Skeletal muscle cell (primary cell): ENCODE measurements at places on chromosomes 5 and 9.

DNA sequence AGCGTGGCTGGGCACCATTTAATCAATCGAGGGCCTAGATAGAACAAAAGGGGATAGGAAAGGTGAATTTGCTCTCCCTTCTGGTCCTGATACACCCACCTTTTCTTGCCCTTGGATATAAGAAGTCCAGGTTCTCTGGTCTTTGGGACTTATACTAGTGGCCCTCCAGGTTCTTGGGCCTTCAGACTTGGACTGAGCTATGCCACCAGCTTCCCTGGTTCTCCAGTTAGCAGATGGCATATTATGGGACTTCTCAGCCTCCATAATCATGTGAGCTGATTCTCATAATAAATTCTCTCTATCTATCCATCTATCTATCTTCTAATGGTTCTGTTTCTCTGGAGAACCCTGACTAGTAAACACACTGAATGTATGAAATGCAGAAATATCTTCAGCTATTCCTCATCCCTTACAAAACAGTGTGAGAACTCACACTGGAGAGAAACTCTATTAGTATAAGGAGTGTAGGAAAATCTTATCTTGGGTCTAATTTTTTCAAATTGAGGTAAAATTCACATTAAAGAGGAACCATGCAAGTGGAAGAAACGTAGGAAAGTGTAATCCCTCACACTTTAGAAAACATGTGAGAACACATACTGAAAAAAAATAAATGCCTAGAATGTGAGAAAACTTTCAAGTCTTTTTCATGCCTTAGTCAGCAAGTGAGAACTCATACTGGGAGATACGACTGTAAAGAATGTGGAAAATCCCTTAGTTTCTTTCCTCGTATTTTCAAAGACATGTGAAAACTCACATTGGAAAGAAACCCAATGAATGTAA is 15.5 kb downstream of the PCDHB15 start:
- no peak for DNase-seq

- no peak for DNase-seq
Measured at GRCh38 chr5:1844708-1845436, 37.9 kb downstream of the IRX4 start.

GRCh38 chr9:98997604-98998003 is 53.9 kb downstream of the COL15A1 start:
- peak; percentile 65 for DNase-seq

DNA sequence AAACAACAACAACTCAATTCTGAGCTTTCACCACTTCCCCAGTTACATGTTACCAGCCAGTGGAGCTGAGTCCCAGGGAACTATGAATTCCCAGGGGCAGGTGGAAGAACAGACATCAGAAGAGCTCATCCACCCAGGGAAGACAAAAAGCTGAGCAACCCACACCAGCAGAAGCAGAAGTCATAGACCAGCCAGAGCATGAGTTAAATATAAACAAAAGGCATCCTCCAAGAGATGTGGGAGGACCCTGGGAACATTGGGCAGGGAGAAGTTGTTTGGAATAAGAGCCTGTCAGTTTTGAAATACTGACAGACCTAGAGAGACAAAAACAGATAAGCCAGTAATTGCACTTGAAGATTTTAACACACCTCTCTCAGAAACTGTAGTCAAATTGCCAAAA is 102.3 kb upstream of the LMX1B start:
- no peak for DNase-seq

DNA sequence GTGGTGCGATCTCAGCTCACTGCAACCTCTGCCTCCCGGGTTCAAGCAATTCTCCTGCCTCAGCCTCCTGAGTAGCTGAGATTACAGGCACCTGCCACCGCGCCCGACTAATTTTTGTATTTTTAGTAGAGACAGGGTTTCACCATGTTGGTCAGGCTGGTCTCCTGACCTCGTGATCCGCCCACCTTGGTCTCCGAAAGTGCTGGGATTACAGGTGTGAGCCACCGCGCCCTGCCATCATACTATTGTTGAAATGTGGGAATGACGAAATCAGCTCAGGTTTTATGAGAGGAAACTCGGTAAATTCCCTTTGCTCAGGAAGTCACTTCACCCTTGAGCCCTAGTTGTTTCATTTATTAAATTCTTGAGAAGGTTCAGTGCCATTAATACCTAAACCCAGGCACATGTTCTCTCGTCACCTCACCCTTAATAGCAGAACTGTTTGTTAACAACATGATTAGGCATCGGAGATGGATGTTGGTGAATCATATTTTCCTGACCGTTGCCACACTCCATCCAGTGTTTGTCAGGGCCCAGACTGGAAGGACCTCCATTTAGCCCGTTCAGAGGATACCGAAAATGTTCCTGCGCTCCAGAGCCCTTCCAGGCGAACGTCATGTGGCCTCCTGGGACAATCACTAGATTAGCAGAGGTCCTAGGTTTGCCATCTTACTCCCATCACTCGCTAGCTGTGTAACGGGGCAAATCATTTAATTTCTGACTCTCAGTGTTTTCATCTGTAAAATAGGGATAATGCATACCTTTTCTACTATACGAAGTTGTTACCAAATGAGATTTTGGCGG is 20.0 kb upstream of the CREBRF start:
- DNase-seq: no peak

- DNase-seq: no peak
Measured at GRCh38 chr9:85178474-85178873, 508.9 kb downstream of the NTRK2 start.

DNA sequence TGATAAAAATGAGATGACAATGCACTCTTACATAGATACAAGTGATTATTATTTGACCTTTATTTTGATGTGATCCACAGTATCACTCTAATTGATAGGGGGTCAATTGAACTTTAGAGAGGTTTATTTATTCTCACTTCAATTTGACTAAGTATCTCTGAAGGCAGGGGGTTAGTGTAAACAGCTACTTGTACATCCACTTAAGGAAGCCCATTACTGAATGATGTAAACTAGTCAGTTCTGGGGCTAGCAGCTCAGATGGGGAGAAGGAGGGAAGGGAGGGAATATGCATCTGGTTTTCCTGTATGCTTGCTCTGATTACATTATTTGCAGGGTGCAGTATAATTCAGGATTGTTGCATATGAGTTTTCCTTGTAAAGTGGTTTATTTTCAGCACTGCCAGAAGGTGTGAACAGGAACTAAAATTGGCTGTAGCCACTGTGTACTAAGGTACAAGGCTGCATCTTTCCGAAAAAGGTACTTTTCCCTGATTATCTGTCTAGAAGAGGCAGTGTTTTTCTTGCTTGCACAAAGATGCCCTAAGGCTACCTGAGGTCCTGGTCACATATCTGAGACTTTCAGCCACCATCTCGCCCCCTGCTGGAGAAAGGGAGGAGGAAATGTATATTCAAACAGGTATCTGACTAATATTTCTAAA is 51.2 kb downstream of the MRPS27 start:
- no peak for DNase-seq

GRCh38 chr9:113978725-113979342 is 99.3 kb downstream of the AMBP start:
- DNase-seq: no peak

- no peak for DNase-seq
Measured at GRCh38 chr9:129338724-129339430, 160.8 kb upstream of the IER5L start.

- DNase-seq: no peak
Measured at GRCh38 chr5:76154009-76154690, 71.0 kb downstream of the SV2C start.

DNA sequence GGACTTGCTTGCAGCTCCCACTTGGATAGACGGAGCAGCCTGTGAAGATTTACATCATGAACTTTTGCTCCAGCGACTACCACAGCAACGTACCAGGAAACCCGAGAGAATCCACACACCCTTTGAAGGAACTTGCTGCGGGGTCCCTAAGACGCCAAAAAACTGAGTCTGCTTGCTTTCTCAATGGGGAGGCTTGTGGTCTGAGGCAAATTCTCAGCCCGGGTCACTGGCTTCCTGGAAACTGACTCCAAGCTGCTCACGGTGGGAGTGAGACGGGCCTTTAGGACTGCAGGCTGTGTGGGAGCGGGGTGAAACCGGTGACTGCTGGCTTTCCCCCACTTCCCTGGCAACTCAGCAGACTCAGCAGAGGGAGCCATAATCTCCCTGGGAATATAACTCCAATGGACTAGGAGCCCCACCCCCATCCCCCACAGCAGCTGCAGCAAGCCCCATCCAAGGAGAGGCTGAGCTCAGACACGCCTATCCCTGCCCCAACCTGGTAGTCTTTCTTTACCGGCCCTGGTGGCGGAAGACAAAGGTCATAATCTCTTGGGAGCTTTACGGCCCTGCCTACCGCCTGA is 466.0 kb downstream of the CAAP1 start:
- no peak for DNase-seq

DNA sequence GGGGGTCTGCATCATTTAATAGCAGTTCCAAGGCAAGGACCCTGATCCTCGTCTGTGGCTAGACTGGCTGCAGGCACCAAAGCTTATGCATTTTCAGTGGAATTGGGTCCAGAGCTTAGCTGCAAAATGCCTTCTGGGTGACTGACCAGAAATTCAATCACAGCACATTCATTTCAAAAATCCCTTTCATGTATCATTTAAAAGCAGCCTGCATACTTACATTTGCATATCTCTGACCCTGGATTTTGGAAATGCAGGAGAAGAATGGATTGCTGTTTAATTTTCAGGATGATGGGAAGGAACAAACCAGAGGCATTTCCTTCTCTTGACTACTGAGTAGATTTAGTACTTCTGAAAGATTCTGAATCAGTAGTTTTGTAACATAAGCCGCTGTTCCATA is 122.8 kb downstream of the PPP2R2B start:
- DNase-seq: no peak

DNA sequence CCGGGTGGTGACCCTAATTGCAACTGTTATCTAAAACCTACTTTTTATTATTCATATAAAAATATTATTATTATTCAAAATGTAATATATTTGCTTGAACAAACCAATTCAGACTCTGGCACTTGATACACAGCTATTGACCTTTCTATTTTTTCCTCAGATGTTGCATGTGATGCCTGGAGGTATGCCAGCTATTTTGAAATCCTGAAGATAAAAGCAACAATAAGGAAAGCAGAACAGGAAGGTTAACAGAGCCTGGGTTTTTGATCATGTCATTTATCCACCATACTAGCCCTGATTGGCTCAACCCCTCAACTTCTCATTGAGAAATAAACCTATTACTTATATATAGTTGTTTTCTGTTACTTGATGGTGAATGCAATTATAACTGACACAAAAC is 340.9 kb upstream of the KIF2A start:
- no peak for DNase-seq

DNA sequence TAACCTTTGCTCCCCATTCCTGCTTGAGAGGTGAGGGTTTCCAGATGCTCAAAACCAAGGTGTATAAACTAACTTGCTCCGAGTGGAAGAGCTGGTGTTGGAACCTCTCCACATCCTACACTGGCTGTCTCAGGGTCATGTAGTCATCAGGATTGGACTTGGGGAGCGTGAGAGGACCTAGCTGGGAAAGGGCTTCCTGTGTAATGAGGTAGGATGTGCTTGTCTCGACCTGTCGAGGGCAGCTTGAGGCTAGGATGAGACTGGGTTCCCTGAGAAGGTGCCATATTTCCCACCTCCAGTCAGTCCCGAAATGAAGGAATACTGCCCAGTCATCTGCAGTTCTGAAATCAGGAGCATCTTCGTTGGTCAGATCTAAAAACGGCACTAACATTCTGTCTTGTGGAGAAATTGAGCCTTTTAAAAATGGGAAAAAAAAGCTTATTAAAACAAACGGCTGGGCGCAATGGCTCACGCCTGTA is 1.3 kb downstream of the CCNI2 start:
- DNase-seq: no peak

DNA sequence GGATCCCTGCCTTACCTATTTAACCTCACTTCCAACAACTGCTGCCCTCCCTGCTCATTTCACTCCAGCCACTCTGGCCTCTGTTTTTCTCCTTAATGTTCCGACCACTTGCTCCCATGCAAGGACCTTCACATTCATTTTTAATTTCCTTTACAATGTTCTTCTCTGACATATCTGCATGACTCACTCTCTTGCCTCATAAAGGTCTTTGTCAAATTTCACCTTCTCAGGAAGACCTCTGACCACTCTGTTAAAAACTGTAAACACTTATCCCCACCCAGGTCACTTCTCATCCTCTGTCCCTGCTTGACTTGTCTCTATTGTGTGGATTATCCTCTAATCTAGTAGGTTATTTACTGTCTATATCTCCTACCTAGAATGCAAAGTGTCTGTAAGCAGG is 751.2 kb downstream of the BRINP1 start:
- DNase-seq: no peak

- DNase-seq: no peak
Measured at GRCh38 chr9:93081081-93081529, 14.9 kb upstream of the CARD19 start.

DNA sequence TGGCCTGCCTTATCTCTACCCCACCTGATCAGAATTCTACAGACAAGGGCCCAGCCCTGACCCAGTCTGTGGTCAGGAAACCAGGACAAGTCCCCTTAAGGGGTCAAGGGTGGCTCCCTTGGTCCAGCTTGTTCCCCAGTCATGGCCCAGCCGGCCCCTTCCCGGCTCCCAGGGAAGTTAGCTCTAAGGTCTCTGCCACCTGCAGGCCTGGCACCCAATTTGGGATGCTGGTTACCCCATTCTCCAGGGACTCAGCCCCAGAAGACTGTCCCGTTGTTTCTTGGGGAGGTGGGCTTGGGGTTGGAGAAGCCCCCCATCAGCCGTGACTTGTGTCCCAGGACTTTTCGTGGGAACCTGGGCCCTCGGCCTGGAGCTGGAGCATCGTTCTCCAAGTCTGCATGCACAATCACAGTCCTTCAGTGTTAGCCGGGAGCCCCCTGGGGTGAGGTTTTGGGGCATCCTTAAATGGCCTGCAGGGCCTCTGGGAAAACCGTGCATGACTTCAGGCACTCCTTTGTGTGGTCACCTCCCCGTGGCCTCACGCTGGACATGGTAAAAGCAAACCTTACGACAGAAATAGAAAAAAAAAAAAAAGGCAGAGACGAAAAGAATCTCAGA is 150.8 kb upstream of the PHYKPL start:
- DNase-seq: no peak

DNA sequence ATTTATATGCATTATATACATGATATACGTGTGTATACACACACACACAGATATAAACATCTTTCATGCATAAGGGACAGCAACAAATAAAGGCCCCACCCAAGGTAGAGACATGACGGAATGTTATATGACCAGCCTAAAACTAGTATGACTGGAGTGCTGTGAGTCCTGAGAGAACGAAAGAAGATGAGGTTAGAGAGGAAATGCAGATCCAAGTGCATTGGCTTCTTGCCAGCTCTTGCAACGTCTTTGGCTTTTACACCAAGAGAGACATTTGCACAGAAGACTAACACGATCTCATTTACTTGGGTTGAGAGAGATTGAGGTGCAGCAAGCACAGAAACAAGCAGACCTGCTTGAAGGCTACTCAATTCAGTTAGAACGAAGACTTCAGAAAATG is 23.0 kb downstream of the CDH10 start:
- no peak for DNase-seq
